ENCODE measurements at places on chromosomes 4 and X. TPM values are rescaled to one million over a fixed set of nuclear protein-coding genes. Genes with fewer than 3 reads are reported as not detected.

DNA sequence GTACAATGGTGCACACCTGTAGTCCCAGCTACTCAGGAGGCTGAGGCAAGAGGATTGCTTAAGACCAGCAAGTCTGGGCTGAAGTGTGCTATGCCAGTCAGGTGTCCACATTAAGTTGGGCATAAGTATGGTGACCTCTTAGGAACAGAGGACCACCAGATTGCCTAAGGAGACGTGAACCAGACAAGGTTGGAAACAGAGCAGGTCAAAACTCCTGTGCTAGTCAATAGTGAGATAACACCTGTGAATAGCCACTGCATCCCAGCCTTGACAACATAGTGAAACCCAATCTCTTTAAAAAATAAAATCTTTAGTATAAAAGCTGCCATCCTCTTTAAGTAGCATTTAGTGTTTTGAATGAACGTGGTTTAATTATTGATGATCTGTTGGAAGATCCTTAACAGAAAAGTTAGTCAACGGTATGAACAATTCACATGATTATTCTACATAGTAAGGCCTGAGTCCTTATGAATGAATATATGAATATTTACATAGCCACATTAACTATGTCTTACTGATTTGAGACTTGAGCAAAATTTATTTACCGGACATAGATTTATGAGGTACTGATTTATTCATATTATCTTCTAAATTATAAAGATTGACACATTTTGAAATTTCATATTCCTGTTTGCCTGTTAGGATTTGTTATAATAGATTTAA, 63.2 kb downstream of the UBE2K start:
- peaks cover 83% of the 10 kb centered on the region for H3K36me3 ChIP-seq
- H3K27ac ChIP-seq: no peak overlapping the region
- no peak overlapping the region for H3K4me3 ChIP-seq
- no peaks in the 10 kb centered on the region for H3K27me3 ChIP-seq

The LGI2 gene
- total RNA-seq: 4.6 TPM

DNA sequence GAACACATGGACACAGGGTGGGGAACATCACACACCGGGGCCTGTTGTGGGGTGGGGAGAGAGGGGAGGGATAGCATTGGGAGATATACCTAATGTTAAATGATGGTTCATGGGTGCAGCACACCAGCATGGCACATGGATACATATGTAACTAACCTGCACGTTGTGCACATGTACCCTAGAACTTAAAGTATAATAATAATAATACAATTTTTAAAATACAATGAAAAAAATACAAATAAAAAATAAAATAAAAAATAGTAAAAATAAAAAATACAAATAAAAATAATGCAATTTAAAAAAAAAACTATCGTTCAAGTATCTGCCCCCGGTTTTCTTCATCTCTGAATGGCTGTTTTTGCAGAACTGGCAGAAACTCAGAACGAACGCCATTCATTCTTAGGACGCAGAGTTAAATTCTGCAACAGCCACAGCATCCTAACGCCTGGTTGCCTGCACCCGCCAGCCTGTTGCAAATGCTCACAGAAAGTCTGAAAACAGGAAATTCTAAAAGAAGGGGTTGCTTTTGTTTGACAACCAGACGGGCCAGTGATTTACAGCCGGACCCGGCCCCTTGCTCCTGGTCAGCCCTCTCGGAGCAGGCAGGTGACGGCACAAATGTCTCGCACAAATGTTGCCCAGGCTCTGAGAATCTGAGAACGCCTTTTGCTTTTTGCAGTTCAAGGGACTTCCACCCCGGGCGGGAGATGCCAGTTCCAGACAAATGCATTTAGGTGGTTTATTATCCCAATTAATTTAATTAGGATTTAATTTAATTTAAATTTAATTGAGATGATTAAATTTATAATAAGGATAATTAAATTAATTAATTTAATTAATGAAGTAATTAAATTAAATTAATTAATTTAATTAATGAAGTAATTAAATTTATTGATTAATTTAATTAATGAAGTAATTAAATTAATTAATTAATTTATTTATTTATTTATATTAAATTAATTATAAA, 47.8 kb downstream of the CRLF2 start:
- H3K27me3 ChIP-seq: no peaks in the 10 kb centered on the region
- H3K4me3 ChIP-seq: no peak overlapping the region
- DNase-seq: peak; percentile 90
- H3K36me3 ChIP-seq: no peaks in the 10 kb centered on the region

DNA sequence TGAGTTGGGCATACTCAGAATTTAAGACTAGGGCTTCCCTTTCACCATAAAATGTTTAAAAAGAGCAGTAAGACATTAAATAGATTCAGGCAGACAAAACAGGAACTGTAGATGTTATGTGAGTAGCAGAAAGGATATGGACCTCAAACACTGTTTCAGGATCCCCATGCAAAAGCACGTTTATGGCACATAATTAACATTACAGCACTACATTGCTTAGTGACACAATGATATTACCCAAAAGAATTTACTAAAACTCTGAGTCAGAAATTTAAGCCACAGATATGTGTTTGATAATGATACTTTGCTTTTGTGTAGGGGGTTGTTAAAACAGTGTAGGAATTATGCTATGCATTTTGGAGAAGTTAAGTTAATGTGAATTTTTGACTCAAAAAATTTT, 266.3 kb downstream of the PDGFC start:
- no peak overlapping the region for H3K27ac ChIP-seq
- no peaks in the 10 kb centered on the region for H3K27me3 ChIP-seq
- DNase-seq: no peak
- no peak overlapping the region for H3K4me3 ChIP-seq
- no peaks in the 10 kb centered on the region for H3K4me1 ChIP-seq

GRCh38 chr4:156609421-156609820, 362.2 kb downstream of the PDGFC start:
- H3K36me3 ChIP-seq: no peaks in the 10 kb centered on the region
- DNase-seq: no peak
- no peak overlapping the region for H3K27ac ChIP-seq
- peaks cover 15% of the 10 kb centered on the region for H3K4me1 ChIP-seq
- H3K27me3 ChIP-seq: no peaks in the 10 kb centered on the region
- H3K4me3 ChIP-seq: no peak overlapping the region

DNA sequence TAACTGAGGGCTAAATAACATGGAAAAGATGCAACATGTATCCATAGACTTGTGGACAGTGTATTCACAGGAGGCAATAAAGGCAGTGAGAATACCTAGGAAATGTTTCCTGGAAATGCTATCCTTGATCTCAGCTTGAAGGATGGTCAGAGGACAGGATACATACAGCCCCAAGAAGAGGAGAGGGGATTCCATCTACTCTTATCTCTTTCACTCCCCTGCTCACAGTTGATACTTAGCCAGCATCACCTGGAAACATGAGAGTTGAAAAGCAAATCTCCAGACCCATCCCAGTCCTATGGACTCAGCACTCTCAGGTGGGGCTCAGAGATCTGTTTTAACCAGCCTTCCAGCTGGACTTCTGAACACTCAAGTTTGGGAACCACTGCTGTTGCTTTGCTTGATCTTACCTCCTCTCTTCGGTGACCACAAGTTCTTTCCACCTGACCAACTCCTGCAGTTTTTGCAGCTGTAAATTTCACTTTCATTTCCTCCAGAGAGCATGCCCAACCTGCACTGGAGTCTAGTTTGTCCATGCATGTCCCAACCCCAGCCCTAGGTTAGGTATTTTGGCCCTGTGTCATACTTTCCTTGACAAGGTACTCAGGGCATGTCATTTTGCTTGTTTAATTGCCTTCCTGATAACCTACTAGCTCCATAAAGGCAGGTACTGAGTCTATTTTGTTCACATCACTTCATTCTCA, 10.4 kb downstream of the RELL1 start:
- peaks cover 65% of the 10 kb centered on the region for H3K4me1 ChIP-seq
- no peaks in the 10 kb centered on the region for H3K36me3 ChIP-seq
- DNase-seq: peak; percentile 26
- no peak overlapping the region for H3K27ac ChIP-seq

The TMSB15A gene
- total RNA-seq: not detected

GRCh38 chr4:96228463-96228862, 388.6 kb downstream of the PDHA2 start:
- no peaks in the 10 kb centered on the region for H3K36me3 ChIP-seq
- H3K27me3 ChIP-seq: no peaks in the 10 kb centered on the region
- no peaks in the 10 kb centered on the region for H3K4me1 ChIP-seq
- H3K27ac ChIP-seq: no peak overlapping the region
- DNase-seq: no peak

DNA sequence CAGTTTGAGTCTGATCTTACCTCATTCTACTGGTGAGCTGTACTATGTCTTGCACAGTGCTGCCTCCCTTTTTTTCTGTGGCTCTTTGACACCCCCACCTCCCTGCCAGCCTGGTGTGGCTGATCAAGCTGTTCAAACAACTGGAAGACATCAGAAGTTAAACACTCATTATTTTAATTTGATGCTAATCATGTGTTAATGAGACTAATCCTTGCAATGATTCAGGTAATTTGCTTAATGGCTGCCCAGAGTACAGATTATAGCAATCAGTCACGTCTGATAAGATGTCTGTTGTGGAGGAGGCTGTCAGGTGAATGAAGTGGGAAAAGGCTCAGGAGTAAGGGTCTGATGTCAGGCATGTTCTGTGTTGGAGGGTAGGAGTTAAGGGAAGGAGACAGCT, 87.4 kb upstream of the GK2 start:
- peak overlapping the region; percentile 25 for H3K4me3 ChIP-seq
- H3K27me3 ChIP-seq: no peaks in the 10 kb centered on the region
- DNase-seq: no peak
- H3K4me1 ChIP-seq: no peaks in the 10 kb centered on the region
- no peak overlapping the region for H3K27ac ChIP-seq
- H3K36me3 ChIP-seq: no peaks in the 10 kb centered on the region

Measured in esophagus muscularis mucosa (tissue), 4 donors.